ENCODE measurements at places on chromosomes 5 and 9.
A peak's percentile ranks its signal among the peaks of the same experiment; 100 is the strongest.

- DNase-seq = peak; percentile 50
Measured at GRCh38 chr5:68369457-68370125, 154.0 kb downstream of the PIK3R1 start.

DNA sequence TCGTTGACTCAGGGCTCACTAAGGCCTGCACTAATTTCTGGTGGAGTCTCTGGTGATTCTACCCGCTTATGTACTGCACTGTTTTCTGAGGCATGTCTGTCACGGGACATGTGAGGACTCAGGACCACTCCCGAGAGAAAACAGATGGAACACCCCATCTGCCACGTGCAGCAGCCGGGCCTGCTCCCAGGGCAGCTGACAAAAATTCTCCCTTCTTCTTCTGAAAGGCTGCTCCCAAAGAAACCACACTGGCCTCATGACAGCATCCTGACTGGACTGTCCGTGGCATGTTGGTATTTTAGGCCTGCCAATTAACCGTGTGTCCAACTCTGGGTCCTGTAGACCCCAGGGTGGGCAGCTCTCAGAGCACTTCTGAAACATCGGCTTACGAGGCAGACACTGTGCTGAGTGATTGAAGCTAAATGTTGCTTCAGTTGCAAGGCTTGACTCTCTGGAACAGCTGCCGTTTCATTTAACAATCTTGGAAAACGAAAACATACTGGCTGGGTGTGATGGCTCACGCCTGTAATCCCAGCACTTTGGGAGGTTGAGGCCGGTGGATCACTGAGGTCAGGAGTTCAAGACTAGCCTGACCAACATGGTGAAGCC lies 39.0 kb downstream of the FAM240B start:
- DNase-seq = no peak

GRCh38 chr9:2255128-2255527 lies 240.0 kb downstream of the SMARCA2 start:
- DNase-seq = no peak

GRCh38 chr5:167244583-167244982 lies 1046.9 kb upstream of the WWC1 start:
- no peak for DNase-seq

- DNase-seq = no peak
Measured at GRCh38 chr5:1855596-1855995, 27.1 kb downstream of the IRX4 start.

All from activated naive CD4-positive, alpha-beta T cell treated with Interleukin-2 at 50 U/mL for 16 hours (primary cell).